ENCODE measurements at places on chromosomes 4 and X.

DNA sequence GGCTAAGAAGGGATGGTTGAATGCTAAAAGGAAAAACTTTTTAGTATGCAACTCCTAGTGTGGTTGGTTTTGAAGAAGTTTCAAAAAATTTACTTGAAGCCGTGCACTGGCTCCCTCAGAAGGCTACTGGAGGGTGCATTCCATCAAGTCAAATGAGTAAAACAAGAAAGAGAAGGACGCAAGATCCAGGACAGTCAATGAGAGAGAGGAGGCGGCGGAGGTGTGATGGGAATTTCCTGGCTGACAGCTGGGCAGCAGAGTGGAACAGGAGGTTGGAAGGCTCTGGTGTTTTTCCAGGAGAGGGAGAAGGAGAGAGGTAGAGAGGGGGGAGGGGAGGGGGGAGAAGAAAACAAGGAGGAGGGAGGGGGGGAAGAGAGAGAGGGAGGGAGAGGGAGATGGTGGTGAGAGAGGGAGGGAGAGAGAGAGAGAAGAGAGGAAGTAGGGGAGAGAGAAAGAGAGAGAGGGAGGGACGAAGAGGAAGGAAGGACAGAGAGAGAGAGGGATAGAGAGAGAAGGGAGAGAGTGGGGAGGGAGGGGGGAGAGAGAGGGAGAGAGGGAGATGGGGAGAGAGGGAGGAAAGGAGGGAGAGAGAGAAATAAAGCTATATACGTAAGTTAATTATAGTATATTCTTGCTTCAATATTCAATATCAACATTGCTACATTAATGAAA, 126.4 kb downstream of the SH3KBP1 start:
- no peak for DNase-seq

DNA sequence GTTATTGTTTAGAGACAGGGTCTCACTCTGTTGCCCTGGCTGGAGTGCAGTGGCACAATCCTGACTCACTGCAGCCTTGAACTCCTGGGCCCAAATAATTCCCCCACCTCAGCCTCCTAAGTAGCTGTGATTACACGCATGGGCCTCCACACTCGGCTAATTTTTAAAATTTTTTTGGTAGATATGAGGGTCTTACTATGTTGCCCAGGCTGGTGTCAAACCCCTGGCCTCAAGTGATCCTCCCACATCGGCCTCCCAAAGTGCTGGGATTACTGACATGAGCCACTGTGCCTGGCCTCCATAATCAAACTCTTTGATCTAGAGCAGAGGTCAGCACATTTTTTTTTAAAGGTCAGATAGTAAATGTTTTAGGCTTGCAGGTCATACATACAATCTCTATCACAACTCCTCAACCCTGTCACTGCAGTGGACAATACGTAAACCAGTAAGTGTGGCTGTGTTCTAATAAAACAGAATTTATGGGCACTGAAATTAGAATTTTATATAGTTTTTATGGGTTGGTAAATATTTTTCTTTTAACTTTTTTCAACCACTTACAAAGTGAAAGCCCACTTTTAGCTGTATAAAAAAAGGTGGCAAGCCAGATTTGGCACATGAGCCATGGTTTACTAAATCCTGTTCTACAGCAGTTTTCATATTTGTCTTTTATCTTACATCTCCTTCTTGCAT, 105.1 kb upstream of the RAPGEF2 start:
- no peak for DNase-seq

DNA sequence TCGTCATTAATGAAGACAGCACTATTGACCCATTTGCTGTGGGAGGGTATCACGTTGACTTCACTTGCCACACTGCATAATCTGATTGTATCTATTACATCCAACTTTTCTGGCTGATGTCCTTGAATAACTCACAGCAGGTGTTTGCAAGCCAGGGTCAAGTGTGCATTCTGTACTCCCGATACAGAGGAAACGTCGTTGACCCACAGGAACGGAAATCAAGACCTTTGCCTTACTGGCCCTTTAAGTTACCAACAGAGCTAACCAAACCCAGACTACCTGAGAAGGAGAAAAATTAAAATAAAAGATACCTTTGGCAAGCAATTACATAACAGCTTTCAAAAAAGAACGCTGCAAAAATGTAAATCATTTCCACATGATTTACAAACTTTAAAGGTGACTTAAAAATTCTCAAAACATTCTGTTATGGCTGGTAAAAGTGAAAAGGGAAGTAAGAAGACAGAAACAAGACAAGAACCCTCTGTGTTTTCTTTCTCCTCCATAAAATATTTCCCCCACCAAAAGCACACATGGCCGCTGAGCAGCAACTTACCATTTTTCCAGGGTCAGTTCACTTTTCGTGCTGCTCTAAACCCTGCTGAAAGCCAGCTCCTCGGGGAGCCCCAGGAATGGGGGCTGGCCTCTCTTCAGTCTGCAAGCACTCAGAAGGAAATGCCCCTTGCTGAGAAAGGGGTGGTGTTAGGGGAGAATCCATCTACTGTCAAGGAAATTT, 6.5 kb upstream of the SHISA3 start:
- no peak for DNase-seq

DNA sequence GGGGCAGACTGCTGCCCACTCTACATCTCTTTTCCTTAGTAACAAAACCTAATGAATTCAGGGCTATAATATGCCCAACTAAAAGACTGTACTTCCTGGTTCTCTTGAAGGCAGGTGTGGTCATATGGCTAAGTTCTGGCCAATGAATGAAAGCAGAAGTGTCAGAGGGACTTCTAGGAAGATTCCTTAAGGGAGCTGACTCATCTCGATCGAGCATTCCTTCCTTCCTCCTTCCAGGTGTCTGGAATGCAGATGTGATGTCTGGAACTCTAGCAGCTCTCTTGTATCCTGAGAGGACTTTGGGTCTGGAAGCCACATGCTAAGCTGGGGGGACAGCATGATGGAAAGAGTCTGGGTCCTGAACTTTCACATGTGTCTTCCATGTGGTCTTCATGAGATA, 116.2 kb upstream of the STX18 start:
- DNase-seq: no peak

- no peak for DNase-seq
Measured at GRCh38 chr4:98581126-98581525, 77.3 kb downstream of the TSPAN5 start.

DNA sequence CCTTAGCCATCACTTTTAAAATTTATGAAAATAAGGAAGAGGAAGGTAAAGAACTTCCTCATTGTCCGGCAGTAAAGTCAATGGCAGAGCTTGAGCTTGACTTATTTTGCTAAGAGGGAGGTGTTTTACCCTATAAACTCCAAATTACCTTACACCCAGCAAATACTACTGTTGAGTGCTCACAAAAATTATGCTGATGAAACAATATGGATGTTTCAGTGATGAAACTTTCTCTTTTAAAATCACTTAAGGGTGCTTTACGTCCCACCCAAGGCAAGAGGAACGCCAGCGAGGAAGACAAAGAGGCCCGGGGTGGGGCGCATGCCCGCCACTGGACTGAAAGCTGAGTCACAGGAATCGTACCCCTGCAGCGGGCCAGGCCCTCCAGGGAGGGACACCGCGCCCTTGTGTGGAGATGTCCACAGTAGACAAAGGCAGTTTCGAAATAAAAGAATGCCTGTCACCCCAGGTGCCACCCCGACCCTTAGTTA, 560 bp upstream of the TMSB4X start:
- no peak for DNase-seq

- no peak for DNase-seq
Measured at GRCh38 chr4:7938266-7938608, 1.4 kb downstream of the AFAP1 start.

- DNase-seq: no peak
Measured at GRCh38 chr4:13329340-13329850, 154.7 kb downstream of the RAB28 start.

GRCh38 chr4:175440786-175441185, 371.3 kb downstream of the GPM6A start:
- no peak for DNase-seq

DNA sequence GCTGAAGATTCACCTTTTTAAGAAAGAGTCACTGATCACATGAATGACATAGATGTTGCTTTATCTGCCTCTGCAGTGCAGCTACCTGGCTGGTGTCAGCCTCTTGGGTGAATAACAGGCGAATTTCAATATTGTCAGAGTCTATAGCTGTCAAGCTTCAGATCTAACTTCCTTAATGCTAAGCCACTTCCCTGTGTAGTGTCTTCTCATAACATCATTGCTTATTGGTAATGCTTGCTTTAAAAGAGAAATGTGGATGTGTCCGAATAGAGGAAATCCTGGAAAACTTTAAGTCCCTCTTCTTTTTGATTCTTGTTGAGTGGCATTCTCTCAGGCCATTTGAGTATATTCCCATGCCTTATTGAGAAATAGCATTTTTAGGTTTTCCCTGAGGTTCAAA, 7.3 kb upstream of the IGFBP7 start:
- DNase-seq: no peak

- DNase-seq: no peak
Measured at GRCh38 chrX:125786316-125786715, 379.8 kb downstream of the DCAF12L2 start.

- no peak for DNase-seq
Measured at GRCh38 chrX:101668143-101668542, 8.5 kb upstream of the ARMCX2 start.

- no peak for DNase-seq
Measured at GRCh38 chr4:153634738-153635353, 49.2 kb upstream of the TLR2 start.

GRCh38 chr4:182048871-182049270, 194.3 kb upstream of the TENM3 start:
- no peak for DNase-seq

DNA sequence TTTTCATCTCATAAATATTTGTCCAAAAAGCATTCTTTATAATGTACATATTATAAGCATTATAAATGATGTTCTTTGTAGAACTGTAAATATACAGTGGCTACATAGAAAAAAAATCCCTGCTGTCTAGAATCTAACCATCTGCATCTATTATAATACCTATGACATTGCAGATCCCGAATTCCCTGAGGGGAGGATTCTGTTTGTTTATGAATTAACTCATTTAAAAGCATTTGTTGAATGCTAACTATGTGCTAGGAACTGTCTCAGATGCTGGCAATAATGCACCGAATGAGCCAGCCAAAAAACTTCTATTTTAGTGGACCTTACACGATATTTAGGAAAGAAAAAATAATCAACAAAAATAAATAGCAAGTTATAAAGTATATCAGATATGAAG, 189.6 kb downstream of the PACRGL start:
- no peak for DNase-seq

- no peak for DNase-seq
Measured at GRCh38 chr4:80312124-80312523, 23.4 kb upstream of the CFAP299 start.

DNA sequence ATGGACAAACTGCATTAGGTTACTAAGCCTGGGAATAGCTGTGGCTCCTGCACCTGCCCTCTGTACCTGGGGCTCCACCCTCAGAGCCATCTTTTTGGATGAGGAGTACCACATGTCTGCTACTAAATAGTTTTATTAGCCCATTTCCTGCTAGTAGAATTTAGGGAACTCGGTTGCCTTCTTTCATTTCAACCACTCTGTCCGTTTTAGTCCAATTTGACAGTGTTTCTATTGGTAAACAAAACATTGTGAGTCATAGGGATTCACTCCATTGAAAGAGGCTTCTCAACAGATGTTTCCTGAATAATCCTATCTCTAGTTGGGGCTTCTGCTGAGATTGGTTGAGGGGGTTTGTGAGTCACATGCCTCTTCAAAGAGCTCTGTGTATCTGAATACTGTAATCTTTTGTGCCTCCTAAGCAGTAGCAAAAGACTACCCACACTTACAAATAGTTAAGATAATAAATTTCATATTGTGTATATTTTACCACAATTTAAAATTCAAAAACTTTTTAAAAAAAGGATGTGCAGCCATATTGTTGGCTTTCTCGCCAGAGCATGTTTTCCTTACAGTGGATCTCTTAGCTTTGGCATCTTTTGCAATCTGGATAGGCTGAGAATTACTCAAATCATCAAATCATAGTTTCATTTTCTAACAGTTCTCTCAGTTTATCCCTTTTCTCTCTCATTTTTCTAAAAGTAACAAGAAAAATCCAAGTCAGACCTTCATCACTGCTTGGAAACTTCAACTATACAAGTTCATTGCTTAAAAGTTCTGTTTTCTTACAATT, 9.9 kb downstream of the FAM200B start:
- no peak for DNase-seq

- DNase-seq: no peak
Measured at GRCh38 chr4:81350040-81350439, 121.7 kb downstream of the RASGEF1B start.

GRCh38 chr4:127256500-127256899, 376.3 kb upstream of the INTU start:
- no peak for DNase-seq

DNA sequence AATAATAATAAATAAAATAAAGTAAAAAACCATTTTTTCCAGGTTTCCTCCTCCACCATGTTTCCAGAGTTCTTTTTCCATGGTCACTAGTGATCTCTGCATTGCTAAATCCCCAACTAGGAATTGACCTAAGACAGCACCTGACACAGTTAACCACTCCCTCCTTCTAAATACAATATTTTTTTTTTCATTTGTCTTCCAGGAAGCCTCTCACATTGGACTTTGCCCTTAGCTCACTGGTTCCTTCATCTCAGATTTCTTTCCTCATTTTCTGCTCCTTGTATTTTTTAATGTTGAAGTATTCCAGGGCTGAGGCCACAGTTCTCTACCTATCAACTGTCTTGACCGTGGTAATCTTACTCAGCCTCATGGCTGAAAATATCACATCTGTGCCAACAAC, 187.3 kb upstream of the FAM241A start:
- no peak for DNase-seq

- DNase-seq: no peak
Measured at GRCh38 chrX:122187069-122187713, 996.9 kb upstream of the GRIA3 start.

- no peak for DNase-seq
Measured at GRCh38 chr4:56227301-56227835, 159.9 kb downstream of the AASDH start.

DNA sequence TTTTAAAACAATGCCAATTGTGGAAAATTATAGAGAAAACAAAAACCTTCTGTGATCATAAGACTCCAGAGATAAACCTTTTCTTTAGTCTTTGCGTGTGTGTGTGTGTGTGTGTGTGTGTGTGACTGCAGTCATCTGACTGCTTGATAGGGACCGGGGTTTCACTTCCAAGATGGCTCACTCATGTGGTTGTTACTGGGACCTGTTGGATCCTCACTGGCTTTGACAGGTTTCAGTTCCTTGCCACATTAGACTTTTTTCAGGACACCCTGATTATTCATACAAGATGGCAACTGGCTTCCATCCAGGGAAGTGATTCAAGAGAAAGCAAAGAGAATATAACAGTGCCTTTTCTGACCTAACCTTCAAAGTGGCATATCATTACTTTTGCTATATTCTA, 21.9 kb upstream of the MAD2L1 start:
- no peak for DNase-seq

DNA sequence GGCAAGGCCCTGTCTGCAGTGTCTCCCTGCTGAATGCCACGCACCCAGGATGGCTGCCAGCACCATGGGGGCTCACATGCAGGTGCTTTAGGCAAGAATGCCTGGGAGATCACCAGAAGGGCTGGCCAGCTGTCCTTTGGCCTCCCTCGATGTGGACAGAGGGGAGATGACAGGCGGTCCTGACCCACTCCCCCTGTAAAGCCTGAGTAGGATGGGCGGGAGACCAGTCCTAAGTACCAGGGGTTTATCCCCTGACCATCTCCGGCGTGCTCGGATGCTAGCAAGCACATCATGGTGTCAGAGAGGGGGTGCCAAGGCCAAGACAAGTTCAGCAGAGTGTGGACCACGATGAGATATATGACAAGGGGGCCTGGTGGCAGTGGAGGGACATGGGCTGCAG, 5.3 kb downstream of the PDZD4 start:
- DNase-seq: no peak

- no peak for DNase-seq
Measured at GRCh38 chr4:3945511-3946290, 179.5 kb downstream of the ADRA2C start.

Measured in T-helper 9 cell (primary cell).